ENCODE measurements at places on chromosomes 2 and 18. TPM values are rescaled to one million over a fixed set of nuclear protein-coding genes. Genes with fewer than 3 reads are reported as not detected.

FAP gene
- polyA plus RNA-seq, result not detected

C1QL2 gene
- not detected for polyA plus RNA-seq

RAB6D gene
- not detected for polyA plus RNA-seq

C2orf81 gene
- 5.4 TPM for polyA plus RNA-seq

- DNase-seq, result no peak
These were observed 221.5 kb upstream of the CDH2 start for GRCh38 chr18:28398471-28398870.

- no peak for DNase-seq
These were observed 357.7 kb upstream of the HNRNPA3 start for GRCh38 chr2:176854878-176855277.

GRCh38 chr2:36403675-36404230 is 48.2 kb downstream of the CRIM1 start:
- no peak for DNase-seq
